ENCODE measurements at places on chromosomes 3 and 15.

GRCh38 chr15:25670025-25670554, 193.0 kb downstream of the ATP10A start:
- DNase-seq: no peak

GRCh38 chr3:133042778-133043177, 4.6 kb downstream of the TMEM108 start:
- no peak for DNase-seq

DNA sequence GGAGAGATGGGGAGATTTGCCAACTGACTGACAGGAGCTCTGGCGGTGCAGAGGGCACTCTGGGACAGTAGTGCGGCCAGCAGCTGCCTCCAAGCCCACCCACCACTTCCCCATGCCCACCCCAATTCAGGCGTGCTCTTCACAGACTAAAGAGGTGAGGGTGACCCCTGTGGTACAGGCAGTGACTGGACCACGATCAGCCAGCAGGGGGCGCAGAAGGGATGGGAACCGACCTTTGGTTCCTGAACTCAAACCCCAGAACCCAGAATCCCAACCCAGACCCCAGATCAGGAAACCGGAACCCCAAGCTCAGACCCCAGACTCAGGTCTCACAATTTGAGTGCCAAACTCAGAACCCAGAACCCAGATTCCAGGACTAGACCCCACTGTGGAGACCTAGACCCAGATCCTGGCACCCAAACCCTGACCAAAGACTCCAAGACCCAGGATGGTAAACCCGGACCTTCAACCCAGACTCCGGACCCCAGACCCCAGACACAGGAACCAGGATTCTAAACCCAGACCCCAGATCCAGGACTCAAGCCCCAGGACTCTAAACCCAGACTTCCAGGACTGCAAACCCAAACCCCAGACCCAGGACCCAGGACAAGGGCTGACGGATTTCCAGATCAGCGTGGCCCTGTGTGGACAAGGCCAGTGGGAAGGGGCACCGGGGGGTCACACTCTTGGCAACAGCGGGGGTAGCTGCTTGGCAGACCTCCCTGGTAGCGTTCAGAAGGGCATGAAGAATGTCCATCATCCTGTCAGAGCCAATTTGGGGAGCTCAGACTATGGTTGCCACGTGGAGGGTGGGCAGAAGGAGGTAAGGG, 3.7 kb upstream of the MYL3 start:
- peak; percentile 76 for DNase-seq

- no peak for DNase-seq
Observed at GRCh38 chr15:70195171-70195570, 97.5 kb upstream of the TLE3 start.

GRCh38 chr3:146449613-146450012, 19.7 kb downstream of the PLSCR2 start:
- no peak for DNase-seq

GRCh38 chr15:89826671-89827655, 12.3 kb upstream of the ANPEP start:
- peak; percentile 16 for DNase-seq

DNA sequence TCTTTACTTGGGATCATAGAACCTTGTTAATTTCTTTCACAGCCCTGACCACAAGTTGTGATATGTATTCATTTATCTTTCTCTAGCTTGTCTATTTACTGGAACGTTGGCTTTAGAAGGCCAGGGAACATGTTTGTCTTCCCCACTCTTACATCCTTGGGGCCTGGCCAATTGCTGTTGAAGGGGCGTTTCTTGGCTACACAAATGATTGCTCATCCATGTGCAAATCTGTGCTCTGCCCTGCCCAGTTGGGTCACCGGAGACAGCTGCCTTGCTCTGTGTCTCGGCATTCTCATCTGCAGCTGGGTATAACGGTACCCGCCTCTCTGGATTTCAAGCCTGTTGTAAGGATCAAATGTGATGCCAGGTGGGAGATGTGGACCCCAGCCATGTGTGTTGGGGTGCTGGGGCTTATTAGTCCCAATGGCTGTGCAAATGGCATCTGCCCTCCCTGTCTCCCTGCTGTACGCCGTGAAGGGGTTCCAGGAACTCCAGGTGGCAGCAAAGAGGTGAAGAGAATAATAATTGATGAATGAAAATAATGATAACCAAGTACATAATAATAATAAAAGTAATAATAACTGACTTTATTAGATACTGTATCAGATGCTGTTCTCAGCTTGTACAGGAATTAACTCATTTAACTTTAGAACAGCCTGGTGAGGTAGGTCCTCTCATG, 24.0 kb upstream of the TLE3 start:
- peak; percentile 42 for DNase-seq

GRCh38 chr3:191339316-191339917, 9.1 kb upstream of the UTS2B start:
- no peak for DNase-seq

DNA sequence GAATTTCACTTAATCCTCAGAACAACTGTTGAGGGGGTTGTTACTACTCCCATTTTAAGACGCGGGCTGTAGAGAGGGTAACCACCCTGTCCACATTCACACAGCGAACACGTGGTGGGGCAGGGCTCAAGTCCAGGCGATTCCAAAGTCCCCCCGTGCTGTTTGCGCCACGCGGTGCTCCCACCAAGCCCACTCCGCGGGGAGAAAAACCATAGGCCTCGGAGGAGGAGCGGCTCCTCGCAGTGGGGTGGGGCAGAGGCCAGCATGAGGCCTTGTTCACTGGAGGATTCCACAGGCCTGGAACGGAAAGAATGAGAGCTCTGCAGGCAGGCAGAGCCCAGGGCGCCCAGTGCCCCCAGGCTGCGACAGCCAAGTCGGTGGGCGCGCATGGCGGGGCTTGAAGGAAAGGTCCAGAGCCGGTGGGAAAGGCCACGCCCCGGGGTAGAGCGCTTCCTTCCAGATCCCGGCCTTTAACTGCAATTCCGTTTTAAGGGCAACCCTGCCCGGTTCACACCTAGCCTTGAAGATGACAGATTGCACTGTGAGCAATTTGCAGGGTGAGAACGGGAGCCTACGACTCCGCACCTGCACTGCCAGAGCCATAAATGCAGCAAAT, 161.8 kb upstream of the TBL1XR1 start:
- DNase-seq: peak; percentile 84

DNA sequence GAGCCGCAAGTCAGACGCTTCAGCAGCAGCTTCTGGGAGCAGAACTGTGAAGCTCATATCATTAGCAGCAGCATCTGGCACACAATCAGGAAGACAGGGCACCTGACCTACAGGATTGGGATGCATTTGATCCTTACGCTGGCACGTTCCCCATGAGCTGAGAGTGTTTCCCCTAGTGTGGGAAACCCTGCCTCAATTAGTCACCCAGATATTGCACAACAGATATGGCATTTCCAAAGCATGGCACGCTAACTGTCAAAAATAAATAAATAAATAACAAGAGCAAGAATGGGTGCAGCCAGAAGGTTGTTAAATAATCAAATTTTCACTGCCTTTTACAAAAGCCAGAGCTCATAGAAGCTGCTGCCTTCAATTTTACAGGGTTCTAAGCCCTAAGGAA, 189.6 kb upstream of the THBS1 start:
- DNase-seq: no peak

- no peak for DNase-seq
Observed at GRCh38 chr3:61601831-61602230, 40.5 kb downstream of the PTPRG start.

DNA sequence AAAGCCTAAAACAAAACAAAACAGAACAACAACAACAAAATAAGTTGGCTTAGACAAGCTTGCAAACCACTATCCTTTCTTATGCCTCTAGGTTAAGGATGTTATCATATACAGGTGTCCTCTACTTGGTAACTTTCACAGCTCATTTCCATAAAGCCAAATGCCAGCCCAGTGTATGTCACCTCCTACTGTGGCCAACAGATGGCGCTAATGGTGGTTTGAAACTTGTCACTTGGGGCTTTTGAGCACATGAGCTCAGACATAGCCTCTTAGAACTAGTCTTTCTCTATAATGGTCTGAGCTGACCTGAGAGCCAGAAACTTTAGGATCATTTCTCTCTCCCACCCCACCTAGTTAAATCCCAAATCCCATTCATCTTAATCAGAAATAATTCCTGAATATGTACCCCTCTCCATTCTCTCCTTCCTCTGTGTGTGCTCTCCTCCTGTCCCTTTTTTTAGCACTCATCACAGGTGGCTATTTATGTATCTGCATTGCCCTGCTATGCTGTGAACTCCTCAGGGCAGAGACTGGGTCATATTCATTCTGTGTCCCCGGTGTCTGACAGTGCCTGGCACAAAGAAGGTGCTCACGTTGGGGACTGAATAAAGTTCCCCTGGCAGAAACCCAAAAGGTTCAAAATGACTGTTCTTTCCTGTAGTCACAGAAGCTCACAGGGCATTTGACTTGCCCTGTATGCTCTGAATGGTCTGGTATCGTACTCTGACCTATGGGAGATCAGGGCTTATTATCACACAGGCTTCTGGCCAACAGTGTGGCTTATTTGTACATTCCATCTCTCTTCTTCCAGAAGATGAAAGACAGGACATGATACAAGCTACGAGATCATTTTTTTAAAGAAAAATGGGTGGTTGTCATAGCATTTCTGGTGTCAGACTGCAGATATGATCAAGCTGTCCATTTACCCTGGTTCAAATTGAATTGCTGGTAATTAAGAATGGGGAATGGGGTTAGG, 319.3 kb upstream of the AZI2 start:
- DNase-seq: peak; percentile 78

DNA sequence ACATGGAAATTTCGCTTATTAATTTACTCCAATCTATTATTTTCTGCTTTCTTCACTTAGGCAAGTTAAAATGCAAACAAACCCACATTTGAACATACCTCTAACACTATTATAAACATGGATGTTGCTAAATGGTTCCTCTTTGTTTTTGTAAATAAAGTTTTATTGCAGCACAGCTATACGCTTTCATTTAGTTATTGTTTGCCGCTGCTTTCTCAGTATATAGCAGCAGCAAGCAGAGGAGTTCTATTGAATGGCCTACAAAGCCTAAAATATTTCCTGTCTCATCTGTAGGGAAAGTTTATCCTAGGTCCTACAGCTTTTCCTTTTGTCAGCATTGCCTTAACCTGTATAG, 7.9 kb upstream of the CHD2 start:
- no peak for DNase-seq

DNA sequence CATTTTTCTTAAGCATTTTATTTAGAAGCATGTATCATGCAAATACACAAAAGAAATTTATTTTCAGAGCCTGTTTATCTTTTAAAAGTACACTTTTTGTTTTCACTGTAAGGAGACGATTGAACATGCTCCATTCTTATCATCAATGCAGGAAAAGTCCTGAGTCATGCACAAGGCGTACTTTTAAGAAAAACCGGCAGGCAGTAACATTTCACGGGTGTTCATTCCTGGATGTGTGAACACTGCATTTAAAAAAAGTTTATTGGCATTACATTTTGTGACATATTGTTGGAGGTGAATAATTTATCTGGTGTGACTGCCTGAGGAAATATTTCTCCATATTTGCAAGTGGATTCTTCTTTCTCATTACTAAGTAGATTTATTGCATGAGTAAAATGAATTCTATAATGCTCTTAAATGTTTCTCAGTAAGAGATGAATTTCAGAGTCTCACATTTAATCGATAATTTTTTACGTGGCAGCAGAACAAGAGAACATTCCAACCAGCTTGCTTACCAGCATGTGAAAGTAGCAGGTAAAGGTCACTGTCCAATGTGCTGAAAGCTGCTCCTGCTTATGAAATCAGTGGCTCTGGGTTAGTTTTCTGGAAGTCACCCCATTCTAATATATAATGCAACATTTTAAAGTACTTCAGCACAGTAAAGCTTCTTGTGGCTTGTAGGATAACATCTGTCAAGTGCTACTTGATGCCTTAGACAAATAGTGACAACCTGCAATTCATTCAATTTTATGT, 87.0 kb downstream of the SV2B start:
- no peak for DNase-seq

DNA sequence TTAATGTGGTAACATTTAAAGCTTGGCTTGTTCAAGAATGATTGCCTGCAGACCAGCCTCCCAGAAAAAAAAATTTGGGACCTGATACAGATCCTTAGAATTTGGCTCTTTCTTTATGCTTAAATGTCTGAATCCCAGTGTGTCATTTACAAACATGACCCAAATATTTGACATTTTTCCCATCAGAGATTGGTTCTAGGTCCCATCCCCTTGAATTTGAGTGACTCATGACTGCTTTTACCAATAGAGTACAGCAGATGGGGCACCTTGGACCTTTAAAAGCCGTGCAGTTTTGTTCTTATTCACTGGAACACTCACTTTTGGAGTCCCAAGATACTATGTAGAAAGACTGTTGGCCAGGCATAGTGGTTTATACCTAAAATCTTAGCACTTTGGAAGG, 231.6 kb downstream of the ZIC1 start:
- DNase-seq: no peak

- DNase-seq: no peak
Observed at GRCh38 chr3:24683090-24683489, 188.4 kb upstream of the THRB start.

- no peak for DNase-seq
Observed at GRCh38 chr15:41932101-41932500, 38.2 kb upstream of the SPTBN5 start.

DNA sequence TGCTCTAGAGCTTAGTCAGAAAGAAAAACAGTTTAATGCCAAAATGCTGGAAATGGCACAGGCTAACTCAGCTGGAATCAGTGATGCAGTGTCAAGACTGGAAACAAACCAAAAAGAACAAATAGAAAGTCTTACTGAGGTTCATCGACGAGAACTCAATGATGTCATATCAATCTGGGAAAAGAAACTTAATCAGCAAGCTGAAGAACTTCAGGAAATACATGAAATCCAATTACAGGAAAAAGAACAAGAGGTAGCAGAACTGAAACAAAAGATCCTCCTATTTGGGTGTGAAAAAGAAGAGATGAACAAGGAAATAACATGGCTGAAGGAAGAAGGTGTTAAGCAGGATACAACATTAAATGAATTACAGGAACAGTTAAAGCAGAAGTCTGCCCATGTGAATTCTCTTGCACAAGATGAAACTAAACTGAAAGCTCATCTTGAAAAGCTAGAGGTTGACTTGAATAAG, 150.5 kb upstream of the LRRFIP2 start:
- DNase-seq: no peak

GRCh38 chr3:100693225-100693624, 16.1 kb upstream of the TFG start:
- no peak for DNase-seq

GRCh38 chr3:172581757-172582166, 58.5 kb upstream of the TNFSF10 start:
- no peak for DNase-seq

DNA sequence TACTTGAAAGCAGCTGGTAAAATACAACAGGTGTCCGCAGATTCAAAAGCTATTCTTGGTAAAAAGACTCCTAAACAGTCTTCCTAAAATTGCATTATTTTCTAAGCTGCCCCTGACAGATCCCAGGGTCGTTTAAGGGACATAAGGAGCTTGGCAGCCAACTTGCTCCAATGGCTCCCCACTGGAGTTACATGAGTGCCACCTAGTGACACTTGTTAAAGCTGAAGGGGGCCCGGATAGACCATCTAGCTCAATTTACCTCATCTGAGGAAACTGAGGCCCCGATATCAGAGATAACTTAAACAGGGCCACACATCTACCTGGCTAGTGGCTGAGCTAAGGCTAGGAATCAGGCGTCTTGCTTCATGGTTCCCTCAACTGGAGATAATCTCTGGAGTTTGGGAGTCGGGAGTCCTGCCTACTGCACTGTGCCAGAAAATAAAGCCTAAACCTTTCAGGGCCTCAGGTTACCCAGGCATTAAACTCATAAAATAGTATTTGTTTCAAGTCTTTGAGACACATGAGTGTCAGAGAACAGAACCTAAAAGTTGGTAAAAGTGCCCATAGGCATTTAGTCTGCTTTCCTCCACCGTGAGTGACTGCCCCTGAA, 6.5 kb upstream of the TBC1D23 start:
- DNase-seq: no peak

GRCh38 chr3:12681943-12682390, 18.1 kb upstream of the RAF1 start:
- DNase-seq: no peak
